Stimulated activated CD8-positive, alpha-beta memory T cell treated with anti-CD3 and anti-CD28 coated beads, Interleukin-15, amount 100 ng/mL, for 48 hours (primary cell): ENCODE measurements at places on chromosomes 13 and 19.

DNA sequence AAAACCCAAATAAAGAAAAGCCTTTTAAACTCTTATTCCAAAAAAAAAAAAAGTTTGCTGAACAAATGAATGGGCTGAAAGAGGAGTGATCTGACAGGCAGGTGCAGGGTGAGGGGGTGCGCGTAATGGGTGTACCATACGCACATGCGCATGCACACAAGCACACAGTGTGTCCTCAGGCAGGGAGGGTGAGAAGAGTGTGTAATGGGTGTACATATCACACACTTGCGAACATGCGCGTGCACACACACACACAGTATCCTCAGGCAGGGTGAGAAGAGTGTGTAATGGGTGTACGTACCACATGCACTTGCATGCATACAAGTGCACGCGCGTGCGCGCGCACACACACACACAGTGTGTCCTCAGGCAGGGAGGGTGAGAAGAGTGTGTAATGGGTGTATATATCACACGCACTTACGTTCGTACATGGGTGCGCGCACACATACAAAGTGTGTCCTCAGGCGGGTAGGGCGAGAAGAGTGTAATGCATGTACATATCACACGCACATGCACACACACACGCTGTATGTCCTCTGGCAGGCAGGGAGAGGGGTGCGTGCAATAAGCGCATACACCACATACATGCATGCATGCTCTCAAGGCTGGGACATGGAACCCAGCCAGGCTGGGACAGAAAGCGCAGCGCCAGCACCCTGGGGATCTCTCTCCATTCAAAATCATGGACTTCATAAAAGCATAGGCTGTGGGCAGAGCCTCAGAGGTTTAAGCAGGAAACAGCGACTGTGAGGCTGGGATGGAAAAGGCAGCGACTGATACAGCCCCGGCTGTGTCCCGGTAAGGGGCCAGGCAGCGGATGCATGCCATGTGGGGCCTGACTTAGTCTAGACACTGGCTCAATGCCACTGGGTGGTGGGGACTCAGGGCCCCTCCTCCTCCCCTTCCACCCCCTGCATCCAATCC lies 70.4 kb downstream of the CEBPG start:
- no peak for DNase-seq

GRCh38 chr19:51529301-51529700 lies 2.2 kb downstream of the SIGLEC6 start:
- DNase-seq, result no peak

DNA sequence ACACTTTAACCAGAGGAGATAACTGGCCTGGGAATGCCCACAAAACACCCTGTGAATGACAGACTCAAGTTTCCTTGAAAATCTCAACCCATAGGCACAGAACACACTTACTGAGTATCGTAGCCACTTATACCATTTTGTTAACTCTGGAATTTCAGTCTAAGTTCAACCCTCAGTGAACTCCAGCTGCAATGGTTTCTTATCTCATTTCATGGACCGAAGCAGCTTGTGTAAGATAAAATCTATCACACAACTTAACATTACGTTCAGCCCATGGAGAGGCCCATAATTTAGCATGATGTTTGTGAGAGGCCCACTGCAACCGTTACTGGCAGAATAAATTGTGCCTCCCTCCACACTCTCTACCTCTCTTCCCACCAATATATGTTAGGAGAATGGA lies 323.0 kb downstream of the DNAJC15 start:
- no peak for DNase-seq

- DNase-seq, result no peak
Measured at GRCh38 chr19:10290876-10291553, 1.3 kb downstream of the ICAM5 start.

DNA sequence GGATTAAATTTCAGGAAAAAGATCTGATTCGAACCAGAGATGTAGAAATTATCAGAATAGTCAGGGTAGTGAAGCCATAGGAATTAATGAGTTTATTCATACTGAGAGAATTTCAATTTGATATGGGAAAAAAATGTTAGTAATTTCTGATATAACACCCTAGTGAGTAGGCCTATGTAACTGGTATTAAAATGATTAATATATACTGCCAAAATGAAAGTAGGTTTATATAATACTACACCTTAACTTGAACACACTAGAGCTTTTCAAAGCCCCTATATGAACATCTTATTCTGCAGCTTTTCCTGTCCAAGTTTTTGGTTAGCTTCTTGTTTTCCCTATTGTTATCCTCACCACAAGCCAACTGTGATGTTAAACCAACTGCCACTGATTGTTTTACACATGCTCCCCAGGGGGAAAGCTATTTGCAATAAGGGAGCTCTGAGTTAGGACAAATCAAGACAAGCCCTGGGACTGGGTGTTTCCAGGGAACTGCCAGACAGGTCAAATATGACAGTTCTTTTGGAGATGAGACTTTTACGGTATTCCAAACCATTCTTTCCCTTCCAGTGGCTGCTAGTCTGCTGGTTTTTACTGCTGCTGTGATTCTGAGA lies 45.3 kb downstream of the FNDC3A start:
- DNase-seq, result no peak

GRCh38 chr13:24050796-24051715 lies 109.5 kb upstream of the SPATA13 start:
- DNase-seq, result no peak

DNA sequence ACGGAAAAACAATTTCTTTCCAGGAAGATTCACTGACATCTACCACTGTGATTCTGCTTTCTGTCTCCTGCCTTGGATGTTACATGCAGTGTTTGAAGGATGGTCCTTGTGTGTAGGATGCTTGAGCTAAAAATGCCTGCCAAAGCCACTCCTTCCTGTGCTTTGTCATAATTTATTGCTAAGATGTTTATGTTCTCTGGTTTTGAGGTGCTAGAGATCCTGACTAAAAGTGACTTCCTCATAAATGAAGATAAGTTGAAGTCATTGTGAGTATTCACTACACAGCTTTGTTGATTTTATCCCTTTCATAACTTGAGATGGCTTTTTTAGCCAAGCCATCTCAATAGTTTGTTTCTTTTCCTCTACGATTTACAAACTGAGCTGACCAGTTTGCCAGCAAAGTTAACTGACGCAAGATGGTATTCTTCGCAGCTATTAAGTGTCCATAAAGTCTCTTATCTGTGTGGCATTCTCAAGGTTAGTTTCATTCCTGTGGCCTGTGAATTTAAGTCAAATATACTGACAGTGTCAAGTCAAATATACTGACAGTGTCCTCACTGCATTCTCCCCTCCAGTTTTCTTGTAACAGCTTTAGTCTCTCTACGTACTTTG lies 15.7 kb upstream of the FBXL3 start:
- no peak for DNase-seq

GRCh38 chr13:20360041-20360491 lies 127.9 kb upstream of the GJB6 start:
- DNase-seq, result no peak

- DNase-seq, result no peak
Measured at GRCh38 chr13:43293008-43293407, 269.6 kb downstream of the DNAJC15 start.

DNA sequence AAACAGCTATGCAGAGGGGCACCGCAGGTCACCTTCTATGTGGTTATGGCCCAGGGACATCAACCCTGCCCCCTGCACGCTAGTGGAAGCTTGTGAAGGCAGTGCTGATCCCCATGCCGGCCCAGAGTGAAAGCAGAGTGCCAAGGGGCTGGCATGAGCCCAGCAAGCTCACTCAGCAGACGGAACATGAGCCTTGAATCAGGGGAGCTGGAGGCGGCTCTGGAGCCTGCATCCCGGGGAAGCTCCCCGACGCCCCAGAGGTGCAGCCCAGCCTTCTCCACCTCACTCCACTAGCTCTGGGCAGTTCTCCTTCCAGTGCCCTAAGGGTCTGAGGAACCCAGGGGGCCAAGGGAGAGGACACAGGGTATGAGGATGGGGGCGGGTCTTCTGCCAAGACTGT lies 19.0 kb upstream of the ISYNA1 start:
- DNase-seq, result no peak

GRCh38 chr13:69912630-69913029 lies 195.0 kb upstream of the ATXN8OS start:
- DNase-seq, result no peak

- DNase-seq, result no peak
Measured at GRCh38 chr19:19749117-19749907, 16.4 kb upstream of the ZNF14 start.

- DNase-seq, result no peak
Measured at GRCh38 chr13:107157271-107157670, 589.3 kb upstream of the ARGLU1 start.
